ENCODE measurements at places on chromosomes 4 and X.

DNA sequence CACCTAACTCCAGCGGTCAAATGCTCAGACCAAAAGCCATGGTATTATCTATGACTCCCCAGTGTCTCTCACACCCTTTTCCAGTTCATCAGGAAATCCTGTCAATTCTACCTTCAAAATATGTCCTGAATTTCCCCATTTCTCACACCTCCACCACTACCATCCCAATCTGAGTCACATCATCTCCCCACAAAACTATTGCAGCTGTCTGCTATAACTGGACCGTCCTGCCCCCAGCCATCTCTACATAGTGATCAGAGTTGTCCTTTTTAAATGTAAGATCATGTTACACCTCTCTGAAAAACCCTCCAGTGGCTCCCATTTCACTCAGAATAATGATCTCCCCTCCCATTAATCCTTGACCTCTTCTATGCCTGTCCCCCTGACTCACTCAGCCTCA is 6.8 kb upstream of the ODAPH start:
- DNase-seq, result no peak

GRCh38 chr4:143183513-143184216 is 1.1 kb upstream of the USP38 start:
- DNase-seq, result no peak

DNA sequence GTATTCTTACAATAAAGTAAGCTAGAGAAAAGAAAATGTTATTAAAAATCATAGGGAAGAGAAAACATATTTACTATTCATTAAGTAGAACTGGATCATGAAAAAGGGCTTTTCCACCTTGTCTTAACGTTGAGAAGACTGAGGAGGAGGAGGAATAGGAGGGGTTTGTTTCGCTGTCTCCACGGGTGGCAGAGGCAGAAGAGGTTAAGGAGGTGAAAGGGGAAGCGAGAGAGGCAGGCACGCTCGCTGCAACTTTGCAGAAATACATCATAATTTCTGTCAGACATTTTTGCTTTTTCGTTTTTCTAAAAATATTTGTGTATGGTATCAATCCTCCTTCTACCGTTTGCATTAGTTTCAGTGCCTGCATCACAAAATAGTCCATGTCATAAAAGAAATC is 2375.1 kb upstream of the AGA start:
- DNase-seq, result no peak

- DNase-seq, result no peak
Observed at GRCh38 chr4:139922406-139923024, 231.5 kb downstream of the MAML3 start.

GRCh38 chr4:45036677-45037076 is 310.3 kb upstream of the GNPDA2 start:
- DNase-seq, result no peak

DNA sequence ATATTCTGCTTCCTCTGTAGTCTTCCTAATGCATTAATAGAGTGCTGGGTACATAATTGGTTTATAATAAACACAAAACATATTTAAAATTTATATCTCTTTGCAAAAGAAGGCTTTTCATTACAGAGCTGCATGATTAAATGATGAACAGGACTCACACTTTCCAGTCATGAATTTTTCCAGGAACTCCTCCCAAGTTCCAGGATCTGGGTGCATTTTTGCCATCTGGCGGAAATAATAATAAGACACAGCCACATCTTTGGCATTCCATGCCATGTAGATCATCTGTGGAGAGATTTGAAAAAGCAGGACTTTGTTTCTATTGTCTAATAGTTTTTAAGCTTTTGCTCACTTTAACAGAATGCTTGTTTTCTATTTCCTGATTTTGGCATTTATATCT is 40.2 kb upstream of the SULT1B1 start:
- DNase-seq, result no peak

GRCh38 chr4:137389911-137390520 is 142.3 kb downstream of the PCDH18 start:
- DNase-seq, result no peak

GRCh38 chrX:66408507-66408906 is 230.4 kb downstream of the EDA2R start:
- DNase-seq, result no peak

- no peak for DNase-seq
Observed at GRCh38 chr4:8860892-8861575, 10.6 kb downstream of the HMX1 start.

DNA sequence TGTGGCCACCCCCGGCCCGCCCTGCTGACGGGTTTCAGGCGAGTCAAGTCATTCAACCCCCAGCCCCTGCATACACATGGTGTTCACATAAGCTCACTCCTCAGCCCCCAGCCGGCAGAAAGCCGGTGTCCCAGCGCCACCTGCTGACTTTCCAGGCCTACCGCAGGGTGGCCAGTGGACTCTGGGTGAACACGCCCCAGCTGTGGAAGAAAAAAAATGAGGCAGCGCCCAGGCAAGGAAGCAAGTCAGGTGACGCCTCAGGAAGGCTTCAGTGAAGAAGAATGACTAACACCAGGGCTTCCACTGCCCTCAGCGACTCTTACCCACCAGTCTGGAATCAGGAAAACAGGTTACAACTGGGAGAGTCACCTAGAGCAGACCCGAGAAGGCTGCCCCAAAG is 15.8 kb downstream of the BCAP31 start:
- DNase-seq, result no peak

- DNase-seq, result no peak
Observed at GRCh38 chr4:807792-808191, 18.1 kb downstream of the CPLX1 start.

- no peak for DNase-seq
Observed at GRCh38 chrX:112877771-112878173, 37.1 kb upstream of the AMOT start.

GRCh38 chr4:56424697-56425514 is 10.5 kb downstream of the PPAT start:
- no peak for DNase-seq

DNA sequence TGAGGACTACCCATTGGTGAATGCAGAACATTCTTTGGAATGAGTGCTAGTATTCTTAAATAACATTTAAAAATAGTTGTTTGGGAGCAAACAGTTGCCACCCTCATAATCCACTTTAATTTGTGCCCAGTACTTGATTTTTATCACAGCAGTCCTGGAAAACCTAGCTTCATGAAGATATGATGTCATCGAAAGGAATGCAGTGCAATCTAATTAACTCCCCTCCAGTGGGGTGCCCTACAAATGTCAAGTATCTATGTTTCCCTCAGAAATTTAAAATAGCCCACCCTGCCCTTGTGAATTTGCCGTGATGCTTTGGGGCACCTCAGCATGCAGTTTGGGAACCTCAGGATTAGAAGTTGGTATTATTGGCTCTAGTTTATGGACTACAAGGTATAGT is 5.4 kb downstream of the RAB9A start:
- no peak for DNase-seq

GRCh38 chr4:98688411-98689290 is 30.2 kb upstream of the TSPAN5 start:
- no peak for DNase-seq

- no peak for DNase-seq
Observed at GRCh38 chr4:156784970-156785369, 186.6 kb downstream of the PDGFC start.

DNA sequence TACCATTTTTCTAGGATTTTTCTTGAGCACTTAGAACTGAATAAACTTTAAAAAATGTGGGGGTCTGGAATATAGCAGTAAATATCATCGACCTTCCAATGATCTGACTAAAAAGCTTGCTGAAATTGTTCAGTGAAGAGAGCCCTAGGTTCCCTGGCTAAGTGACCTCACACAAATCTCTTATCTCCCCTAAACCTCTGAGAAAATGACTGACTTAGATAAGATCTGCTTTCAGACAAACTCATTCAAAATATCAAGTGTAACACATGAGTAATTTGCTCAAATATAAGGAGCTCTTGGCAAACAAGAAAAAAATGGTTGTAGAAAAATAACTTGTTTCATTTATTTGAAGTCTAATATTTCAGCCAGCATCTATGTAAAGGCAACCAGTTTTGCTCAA is 441.7 kb upstream of the SLIT2 start:
- no peak for DNase-seq

DNA sequence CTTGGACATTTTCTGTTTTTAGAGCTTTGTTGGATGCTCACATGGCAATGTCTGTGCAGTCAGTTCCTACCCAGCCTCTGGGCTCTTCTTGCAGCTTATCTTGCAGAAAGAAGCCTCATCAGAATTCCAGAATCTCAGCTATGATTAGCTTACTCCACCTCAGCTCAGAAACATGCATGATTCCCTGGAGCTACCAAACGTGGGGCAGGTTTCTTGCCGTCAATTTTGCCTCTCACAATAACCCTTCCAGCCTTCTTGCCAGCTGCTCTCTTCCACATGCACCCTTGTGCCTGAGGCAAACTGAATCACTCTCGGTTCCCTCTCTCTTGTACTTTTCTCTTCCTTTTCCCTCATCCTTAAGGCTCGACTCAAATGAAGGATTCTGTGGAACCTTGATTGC is 141.4 kb downstream of the PTTG2 start:
- no peak for DNase-seq

GRCh38 chr4:19051831-19052230 is 1030.3 kb upstream of the LCORL start:
- no peak for DNase-seq

DNA sequence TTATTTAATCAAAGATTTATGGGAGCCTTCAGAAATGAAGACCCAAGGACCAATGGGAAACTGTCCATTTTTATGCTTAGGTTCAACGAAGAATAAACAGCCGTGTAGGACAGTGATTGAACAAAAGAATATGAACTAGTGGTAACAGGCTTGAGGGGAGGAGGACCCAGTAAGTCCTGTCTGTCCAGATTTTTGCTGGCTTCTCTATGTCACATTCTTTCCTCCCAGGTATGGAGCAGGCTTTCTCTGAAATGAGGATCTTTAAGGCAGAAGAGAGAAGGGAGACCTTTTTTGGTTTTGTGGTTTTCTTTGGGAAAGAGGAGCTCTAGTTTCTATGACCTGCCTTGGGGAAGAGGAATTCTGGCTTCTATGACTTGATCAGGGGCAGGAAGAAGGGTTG is 74.1 kb downstream of the BANK1 start:
- DNase-seq, result no peak

- no peak for DNase-seq
Observed at GRCh38 chrX:121106484-121107235, 59.2 kb downstream of the GLUD2 start.

GRCh38 chr4:116665716-116666115 is 419.7 kb downstream of the TRAM1L1 start:
- DNase-seq, result no peak

DNA sequence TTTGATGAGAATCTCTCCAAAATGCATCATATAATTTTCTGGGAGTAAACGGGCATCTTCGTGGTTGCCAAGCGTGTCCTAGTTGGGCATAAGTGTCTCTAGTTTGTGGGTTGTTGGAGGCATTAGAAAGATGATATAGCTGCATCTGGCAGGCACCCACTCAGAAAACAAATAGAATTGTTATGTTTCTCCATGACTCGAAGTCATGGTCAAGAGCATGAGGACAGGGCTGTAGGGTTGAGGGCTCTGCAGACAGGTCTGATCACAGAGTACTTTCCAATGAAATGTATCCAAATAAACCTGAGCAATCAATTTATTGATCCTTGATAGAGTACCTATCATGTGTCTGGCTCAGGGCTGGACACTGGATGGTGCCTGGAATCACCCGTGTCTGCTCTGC is 82.7 kb downstream of the SORCS2 start:
- DNase-seq, result no peak

- no peak for DNase-seq
Observed at GRCh38 chr4:4641254-4641653, 99.4 kb upstream of the STX18 start.

DNA sequence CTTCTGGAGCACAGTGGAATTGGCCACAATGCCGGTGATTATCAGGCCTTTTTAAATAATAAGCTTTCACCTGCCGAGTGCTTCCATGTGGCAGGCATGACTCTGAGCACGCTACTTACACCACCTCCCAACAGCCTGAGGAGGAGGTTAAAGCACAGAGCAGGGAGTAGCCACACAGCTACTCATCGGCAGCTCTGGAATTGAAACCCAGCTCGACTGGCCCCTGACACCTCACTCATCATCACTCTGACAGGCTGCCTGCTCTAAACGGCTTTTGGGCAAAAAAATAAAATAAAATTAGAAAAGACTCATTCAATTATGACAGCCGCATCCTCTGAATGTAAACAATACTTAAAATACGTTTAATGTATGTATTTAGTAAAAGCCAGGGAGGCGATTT is 326.4 kb upstream of the NOCT start:
- DNase-seq, result no peak

GRCh38 chr4:185358514-185358913 is 37.2 kb downstream of the LRP2BP start:
- DNase-seq, result no peak

- no peak for DNase-seq
Observed at GRCh38 chr4:110869862-110870572, 247.1 kb upstream of the PITX2 start.

GRCh38 chr4:164188236-164188635 is 565.7 kb upstream of the SMIM31 start:
- DNase-seq, result no peak

- DNase-seq, result no peak
Observed at GRCh38 chr4:161189286-161190134, 974.3 kb downstream of the FSTL5 start.

DNA sequence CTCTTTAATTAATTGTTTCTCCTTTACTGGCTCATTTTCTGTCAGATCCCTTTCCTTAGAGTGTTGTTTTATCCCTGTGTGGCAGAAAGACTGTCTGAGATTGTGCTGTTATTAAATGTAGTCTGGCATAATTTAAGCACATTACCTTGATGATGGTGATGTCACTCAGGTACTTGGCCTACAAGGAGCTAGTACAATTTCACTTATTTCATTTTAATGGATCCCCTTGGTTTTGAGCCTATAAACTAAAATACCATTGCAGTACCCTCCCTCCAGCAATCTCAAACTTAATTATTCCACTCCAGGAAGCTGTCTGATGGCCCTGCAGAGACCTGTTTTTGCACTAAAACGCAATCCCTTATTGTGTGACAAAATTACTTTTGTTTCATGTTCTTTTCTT is 968.6 kb downstream of the ADGRL3 start:
- no peak for DNase-seq

DNA sequence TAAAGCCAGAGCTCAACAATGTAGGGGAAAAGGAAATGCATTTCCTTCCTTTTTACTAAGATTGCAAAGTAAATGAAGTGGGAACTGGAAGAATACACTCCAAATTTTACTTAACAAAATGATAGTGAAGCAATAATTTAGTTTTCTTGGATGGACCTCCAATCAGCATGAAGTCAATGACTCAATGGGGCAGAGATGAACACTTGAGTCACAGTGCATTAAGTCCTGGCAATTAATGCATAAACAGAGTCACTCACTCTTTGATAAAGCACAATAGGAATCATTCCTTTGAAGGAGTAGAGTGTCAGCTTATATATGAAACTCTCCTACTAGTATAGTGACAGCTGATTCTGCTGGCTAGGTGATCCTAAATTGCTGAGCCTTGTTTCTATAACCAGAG is 66.7 kb upstream of the FRAS1 start:
- no peak for DNase-seq

- no peak for DNase-seq
Observed at GRCh38 chr4:15234856-15235126, 193.0 kb upstream of the C1QTNF7 start.

- DNase-seq, result no peak
Observed at GRCh38 chr4:85408301-85408700, 66.6 kb upstream of the ARHGAP24 start.

GRCh38 chrX:44973420-44973932 is 100.5 kb downstream of the KDM6A start:
- DNase-seq, result no peak

Data from stimulated activated CD8-positive, alpha-beta memory T cell treated with anti-CD3 and anti-CD28 coated beads, Interleukin-15, amount 100 ng/mL, for 4 hours (primary cell).